Sigmoid colon (tissue), 7 donors: ENCODE measurements at places on chromosomes 12 and 14. TPM values are rescaled to one million over a fixed set of nuclear protein-coding genes. Genes with fewer than 3 reads are reported as not detected.
A peak's percentile ranks its signal among the peaks of the same experiment; 100 is the strongest.

The PLCZ1 gene
- not detected for polyA plus RNA-seq

The LRRC10 gene
- polyA plus RNA-seq = not detected

The PLXNC1 gene
- polyA plus RNA-seq = 4.3 TPM

DNA sequence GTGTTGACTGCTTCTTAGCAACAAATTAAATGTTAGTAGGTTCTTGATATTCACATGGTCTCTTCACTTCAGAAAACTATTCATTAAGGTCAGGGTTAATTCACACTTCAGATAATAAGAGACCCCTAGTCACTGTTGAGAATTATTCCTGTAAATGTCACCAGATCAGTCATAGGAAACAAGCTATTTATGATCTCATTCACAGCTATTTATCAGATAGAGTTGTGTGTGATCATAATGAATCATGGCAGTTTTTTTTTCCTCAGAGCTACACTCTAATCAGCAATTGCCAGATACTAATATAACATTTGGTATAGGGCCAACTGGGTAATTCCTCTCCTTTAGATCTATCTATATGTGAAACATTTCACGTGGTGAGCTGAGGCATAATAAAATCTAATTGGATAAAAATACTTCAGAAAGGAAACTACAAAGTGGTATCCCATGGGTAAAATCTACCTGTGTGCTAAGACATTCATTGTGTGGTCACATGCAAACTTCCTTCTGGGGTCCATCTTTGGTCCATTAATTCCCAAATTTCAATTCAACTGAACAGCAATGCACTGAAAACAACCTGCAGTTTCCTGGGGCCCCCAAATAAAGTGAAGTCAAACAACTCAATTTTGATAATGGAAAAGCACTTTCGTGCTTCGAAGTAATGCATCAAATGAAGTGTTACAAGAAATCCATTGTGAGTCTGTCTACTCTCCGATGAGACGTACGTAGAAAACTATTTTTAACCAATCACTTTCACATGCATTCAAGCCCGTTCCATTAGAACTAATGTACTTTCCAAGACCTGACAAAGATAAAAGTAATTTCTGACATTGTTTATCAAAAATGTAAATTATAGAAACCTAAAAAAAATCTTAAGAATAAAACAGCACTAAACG, 197.0 kb downstream of the ACSS3 start:
- no peak for DNase-seq

DNA sequence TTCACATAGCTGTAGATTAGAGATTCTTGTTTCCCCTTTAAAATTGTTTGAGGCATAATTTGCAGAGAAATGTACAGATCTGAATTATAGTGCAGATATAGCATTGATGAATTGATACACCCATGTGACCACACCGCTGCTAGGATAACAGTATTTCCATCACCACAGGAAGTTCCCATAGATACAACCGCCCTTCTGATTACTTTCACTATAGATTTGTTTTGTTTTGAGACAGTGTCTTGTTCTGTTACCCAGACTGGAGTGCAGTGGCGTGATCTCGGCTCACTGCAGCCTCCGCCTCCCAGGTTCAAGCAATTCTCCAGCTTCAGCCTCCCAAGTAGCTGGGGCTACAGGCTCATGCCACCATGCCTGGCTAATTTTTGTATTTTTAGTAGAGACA, 8.8 kb upstream of the ASPG start:
- no peak for DNase-seq

The NPAS3 gene
- polyA plus RNA-seq = 0.36 TPM

- no peak for DNase-seq
Measured at GRCh38 chr12:118164798-118165486, 29.0 kb downstream of the PEBP1 start.

DNA sequence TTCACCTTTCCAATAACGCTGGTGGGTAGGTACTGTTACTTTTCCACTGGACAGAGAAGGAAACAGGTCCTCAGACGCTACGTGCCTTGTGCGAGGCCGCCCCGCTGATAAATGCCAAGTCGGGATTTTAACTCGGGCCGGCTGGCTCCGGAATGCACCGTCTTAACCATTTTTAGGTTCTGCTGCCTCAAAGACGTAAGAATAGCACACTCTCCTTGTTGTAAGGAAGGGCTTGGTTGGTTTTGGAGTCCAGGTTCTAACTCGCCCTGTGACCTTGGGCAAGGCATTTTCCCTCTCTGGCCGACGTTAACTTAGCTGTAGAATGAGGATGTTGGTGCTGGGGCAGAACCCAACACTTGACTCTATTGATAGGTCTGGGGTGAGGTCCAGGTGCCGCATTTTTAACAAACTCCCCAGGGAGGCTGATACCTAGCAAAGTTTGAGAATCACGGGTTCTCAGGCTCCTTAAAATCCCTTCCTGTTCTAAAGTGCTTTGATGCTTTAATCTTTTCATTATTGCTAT, 814 bp downstream of the ANKRD13A start:
- DNase-seq = no peak

The PROX2 gene
- not detected for polyA plus RNA-seq

The KRT2 gene
- not detected for polyA plus RNA-seq

DNA sequence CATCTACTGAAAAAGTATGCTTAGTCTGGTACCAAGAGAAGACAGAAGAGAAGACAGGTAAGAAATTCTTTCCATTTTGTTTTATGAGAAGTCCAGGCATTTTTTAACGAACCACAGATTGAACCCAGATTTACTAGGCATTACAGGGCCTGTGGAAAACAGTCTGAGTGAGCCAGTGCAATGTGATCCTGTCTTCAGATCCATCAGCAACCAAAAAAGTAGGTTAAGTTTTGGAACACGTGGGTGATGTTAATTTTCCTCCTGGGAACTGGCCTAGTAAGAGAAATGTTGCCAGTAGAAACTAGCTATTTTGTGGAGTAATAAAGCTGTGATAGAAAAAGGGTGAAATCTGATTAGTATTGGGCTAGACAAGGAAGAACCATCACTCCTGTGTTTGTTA, 440.9 kb upstream of the SEL1L start:
- no peak for DNase-seq

The CCDC175 gene
- not detected for polyA plus RNA-seq

GRCh38 chr12:31645924-31646323, 13.6 kb upstream of the ETFBKMT start:
- DNase-seq = no peak

GRCh38 chr14:75132382-75133086, 5.7 kb upstream of the NEK9 start:
- no peak for DNase-seq

GRCh38 chr14:56107615-56108014, 10.6 kb upstream of the PELI2 start:
- no peak for DNase-seq

The PAPLN gene
- polyA plus RNA-seq = 0.46 TPM

The LBHD2 gene
- polyA plus RNA-seq = not detected

DNA sequence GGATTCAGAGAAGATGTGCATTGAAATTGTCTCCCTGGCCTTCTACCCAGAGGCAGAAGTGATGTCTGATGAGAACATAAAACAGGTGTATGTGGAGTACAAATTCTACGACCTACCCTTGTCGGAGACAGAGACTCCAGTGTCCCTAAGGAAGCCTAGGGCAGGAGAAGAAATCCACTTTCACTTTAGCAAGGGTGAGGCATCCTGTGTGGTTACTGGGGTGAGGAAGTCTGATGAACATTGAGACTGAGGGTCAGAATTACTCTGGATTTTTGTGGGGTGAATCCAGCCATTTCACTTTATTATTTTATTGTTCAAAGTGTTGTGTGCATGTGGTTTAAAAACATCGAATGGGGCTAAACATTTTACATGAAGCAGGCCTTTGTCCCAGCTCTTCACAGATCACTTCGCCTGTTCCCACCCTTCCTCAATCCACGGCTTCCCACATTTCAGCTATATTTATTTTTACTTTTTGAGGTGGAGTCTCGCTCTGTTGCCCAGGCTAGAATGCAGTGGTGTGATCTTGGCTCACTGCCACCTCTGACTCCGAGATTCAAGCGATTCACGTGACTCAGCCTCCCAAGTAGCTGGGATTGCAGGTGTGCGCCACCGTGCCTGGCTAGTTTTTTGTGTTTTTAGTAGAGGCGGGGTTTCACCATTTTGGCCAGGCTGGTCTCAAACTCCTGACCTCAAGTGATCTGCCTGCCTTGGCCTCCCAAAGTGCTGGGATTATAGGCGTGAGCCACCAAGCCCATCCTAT, 40.6 kb downstream of the SUPT16H start:
- DNase-seq = no peak

GRCh38 chr12:49789992-49790391, 38.2 kb downstream of the NCKAP5L start:
- no peak for DNase-seq

DNA sequence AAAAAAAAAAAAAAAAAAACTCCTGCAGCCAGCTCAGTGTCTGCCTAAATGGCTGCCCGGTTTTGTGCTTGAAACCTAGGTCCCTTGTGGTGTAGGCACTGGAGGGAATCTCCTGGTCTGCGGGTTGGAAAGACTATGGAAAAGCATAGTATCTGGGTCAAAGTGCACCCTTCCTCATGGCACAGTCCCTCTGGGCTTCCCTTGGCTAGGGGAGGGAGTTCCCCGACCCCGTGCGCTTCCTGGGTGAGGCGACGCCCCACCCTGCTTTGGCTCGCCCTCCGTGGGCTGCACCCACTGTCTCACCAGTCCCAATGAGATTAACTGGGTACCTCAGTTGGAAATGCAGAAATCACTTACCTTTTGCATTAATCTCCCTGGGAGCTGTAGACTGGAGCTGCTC, 14.3 kb downstream of the PTCSC3 start:
- no peak for DNase-seq

- DNase-seq = no peak
Measured at GRCh38 chr12:132355742-132356681, 26.6 kb upstream of the GALNT9 start.

DNA sequence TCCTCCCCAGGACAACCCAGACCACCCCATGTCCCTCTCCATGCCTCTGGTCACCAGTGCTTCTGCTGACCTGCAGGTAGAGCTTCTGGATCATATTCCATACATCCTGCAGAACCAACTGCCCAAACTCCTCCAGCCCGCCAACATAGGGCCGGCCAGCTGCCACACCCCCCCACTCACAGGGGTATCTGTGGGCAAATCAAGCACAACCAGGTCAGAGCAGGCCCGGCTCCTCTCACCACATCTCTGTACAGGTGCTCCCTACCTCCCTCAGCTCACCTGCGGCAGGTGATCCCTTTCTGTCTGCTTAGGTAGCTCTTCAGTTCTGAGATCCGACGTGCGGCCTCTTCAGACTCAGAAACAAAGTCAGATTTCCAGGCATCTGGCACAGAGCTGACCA, 29.0 kb downstream of the TEP1 start:
- no peak for DNase-seq

GRCh38 chr14:99079061-99079727, 192.8 kb downstream of the BCL11B start:
- DNase-seq = no peak

The SRRM4 gene
- 0.07 TPM for polyA plus RNA-seq

The NELL2 gene
- 0.60 TPM for polyA plus RNA-seq

GRCh38 chr14:94366146-94366915, 22.1 kb downstream of the SERPINA1 start:
- DNase-seq = peak; percentile 46

DNA sequence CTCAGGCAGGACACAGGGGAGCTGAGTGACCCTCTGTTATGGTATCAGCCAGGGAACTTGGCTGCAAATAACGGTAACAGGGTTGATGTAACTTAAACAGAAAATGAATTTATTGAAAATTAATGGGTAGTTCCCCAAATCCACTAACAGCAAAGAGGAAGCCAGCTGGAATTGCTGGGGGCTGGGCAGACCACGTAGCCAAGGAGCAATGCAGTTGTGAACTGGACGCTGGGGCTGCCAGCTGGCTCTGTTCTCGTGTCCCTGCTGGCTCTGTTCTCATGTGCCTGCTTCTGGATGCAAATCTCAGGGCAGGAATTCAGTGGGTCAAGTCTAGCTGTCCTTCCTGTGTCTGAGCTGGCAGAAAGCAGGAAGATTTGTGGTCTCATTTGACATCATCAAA, 1383.3 kb upstream of the TMEM132C start:
- DNase-seq = no peak

DNA sequence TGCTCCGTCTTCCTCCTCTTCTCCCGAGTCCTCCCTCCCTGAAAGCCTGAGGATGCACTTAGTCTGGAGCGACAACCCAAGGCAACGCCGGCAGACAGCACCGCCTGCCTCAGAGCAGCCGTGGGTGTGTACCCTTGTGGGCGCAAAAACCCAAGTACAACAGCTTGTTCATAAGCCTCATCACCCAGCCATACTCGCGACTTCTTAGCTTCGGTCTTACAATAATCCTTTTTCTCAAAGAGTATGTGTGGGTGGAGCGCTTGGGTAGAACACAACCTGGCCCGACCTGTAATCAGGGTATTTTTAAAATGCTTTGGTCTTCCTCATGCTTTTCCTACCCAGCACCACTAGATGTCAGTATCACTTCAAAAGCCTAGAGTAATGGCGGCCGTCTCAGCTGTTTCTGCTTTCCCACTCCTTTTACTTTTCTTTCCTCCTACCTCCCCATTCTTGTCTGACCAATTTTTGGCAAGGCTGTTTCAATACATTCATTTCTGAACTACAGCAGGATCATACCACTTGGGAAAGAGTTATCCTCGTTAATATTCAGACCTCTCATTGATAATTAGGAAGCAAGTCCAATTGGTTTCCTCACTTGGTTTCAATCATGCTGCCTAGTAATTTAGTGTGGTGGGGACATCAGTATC, 198.9 kb downstream of the EPS8 start:
- DNase-seq = peak; percentile 68

DNA sequence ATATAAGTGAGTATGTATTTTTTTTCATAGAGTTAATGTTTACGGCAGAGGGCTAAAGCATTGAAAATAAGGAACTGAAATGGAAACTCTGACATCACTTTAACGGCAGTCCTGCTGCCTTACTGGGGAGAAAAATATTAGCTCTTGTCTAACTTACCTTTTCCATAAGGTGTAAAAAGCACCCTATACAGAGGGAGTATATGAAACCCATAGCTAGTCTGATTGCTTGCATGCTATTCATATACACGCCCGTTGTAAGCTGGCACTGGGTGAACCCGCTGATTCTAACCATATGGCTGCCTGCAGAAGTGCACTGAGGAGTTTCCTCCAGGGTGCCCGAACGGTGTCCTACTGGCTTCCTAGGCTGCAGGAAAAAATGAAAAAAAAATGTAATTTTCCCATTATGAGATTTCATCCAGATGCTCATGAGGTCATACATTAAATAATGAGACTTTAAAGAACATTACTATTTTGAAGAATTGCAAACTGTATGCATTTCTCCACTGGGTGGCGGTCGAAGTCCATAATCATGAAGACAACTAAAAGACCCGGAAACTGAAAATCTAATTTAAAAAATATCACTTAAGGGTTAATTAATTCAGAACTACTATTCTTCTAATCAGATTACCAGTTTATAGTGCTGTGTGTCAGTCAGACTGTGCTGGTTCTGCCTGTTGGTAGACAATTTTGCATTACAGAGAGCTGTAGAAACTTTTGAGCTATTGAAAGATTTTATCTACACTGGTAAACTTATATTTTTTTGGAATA, 144.7 kb downstream of the ALX1 start:
- DNase-seq = no peak

The BCAT1 gene
- 2.1 TPM for polyA plus RNA-seq

- no peak for DNase-seq
Measured at GRCh38 chr12:89309440-89309802, 42.9 kb downstream of the DUSP6 start.
